ENCODE measurements at places on chromosomes 16 and 17. TPM values are rescaled to one million over a fixed set of nuclear protein-coding genes. Genes with fewer than 3 reads are reported as not detected.

Gene CLDN9
- not detected for total RNA-seq

Gene PRSS33
- total RNA-seq = not detected

Gene EVPL
- total RNA-seq = 0.17 TPM

Gene CCDC40
- 0.37 TPM for total RNA-seq

GRCh38 chr16:54783226-54783625, 147.4 kb upstream of the IRX5 start:
- no peaks in the 10 kb centered on the region for H3K27me3 ChIP-seq
- no peak overlapping the region for H3K27ac ChIP-seq
- H3K36me3 ChIP-seq = no peaks in the 10 kb centered on the region
- no peaks in the 10 kb centered on the region for H3K4me1 ChIP-seq
- H3K4me3 ChIP-seq = no peak overlapping the region

DNA sequence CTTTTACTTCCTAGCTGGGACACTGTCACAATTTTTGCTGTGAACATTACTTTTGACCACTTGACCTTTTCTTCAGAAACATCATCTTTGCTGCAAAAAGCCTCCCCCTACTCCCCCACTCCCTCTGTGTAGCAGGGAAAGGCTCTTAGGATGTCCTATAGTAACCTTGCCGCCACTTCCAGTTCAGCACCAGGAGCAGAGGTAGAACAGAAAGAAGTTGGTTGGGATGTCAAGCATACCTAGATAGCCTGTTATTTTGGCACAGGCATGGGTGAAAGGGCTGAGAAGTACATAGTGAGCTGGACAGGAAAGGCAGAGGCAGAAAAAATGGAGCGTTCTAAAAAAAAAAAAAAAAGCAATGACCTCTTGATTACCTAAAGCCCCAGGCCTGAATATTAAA, 31.3 kb downstream of the SMIM36 start:
- H3K4me1 ChIP-seq = no peaks in the 10 kb centered on the region
- H3K27ac ChIP-seq = no peak overlapping the region
- no peak for DNase-seq

GRCh38 chr16:23357761-23358290, 55.7 kb downstream of the SCNN1B start:
- H3K4me1 ChIP-seq = no peaks in the 10 kb centered on the region
- no peak overlapping the region for H3K27ac ChIP-seq
- H3K4me3 ChIP-seq = no peak overlapping the region
- no peaks in the 10 kb centered on the region for H3K27me3 ChIP-seq

DNA sequence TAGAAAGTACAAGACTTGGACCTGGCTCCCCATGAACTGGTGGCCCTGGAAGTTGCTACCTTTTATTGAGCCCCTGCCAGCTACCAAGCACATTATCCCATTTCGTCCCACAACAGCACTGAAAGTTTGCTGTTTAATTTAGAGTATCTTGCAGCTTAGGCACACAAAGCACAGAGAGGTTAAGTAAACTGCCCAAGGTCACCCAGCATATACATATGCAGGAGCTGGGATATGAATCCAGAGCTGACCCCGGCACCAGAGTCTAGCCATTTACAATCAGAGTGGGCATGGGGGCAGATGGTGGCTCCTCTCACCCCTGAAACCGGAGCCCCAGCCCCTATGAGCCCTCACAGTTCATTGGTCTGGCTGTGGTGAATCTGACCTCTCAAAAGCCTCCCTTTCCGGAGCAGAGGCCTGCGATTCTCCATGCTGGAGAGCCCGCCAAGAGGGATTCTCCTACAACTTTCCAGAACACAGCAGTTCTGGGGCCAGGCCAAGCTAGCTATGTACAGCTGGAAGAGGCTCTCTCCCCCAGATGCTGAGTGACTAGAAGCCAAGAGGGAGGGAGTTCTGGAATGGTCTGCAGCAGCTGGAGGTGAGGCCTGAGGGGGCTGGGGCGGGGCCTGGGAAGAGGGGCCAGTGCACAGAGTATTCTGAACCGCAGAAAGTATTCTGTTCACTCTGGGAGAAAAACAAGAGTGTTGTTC, 58.3 kb downstream of the SREBF1 start:
- no peak overlapping the region for H3K4me3 ChIP-seq
- H3K36me3 ChIP-seq = no peaks in the 10 kb centered on the region
- no peak overlapping the region for H3K27ac ChIP-seq
- no peak for DNase-seq
- peaks cover 4% of the 10 kb centered on the region for H3K4me1 ChIP-seq
- H3K27me3 ChIP-seq = peaks cover 10% of the 10 kb centered on the region

- H3K4me3 ChIP-seq = no peak overlapping the region
- DNase-seq = no peak
- H3K4me1 ChIP-seq = peaks cover 8% of the 10 kb centered on the region
- H3K27me3 ChIP-seq = no peaks in the 10 kb centered on the region
Observed at GRCh38 chr17:30555942-30556341, 78.7 kb downstream of the GOSR1 start.
